Myocyte (in vitro differentiated cells): ENCODE measurements at places on chromosomes 5 and 9.

- no peak for DNase-seq
Measured at GRCh38 chr5:88678770-88679381, 204.1 kb downstream of the MEF2C start.

- peak; percentile 10 for DNase-seq
Measured at GRCh38 chr9:7265181-7265580, 507.4 kb downstream of the KDM4C start.

GRCh38 chr5:38036765-38037164 is 196.9 kb upstream of the GDNF start:
- no peak for DNase-seq

GRCh38 chr9:2764353-2764752 is 47.0 kb downstream of the KCNV2 start:
- DNase-seq, result peak; percentile 37

- no peak for DNase-seq
Measured at GRCh38 chr9:134768332-134768708, 112.3 kb upstream of the FCN2 start.

DNA sequence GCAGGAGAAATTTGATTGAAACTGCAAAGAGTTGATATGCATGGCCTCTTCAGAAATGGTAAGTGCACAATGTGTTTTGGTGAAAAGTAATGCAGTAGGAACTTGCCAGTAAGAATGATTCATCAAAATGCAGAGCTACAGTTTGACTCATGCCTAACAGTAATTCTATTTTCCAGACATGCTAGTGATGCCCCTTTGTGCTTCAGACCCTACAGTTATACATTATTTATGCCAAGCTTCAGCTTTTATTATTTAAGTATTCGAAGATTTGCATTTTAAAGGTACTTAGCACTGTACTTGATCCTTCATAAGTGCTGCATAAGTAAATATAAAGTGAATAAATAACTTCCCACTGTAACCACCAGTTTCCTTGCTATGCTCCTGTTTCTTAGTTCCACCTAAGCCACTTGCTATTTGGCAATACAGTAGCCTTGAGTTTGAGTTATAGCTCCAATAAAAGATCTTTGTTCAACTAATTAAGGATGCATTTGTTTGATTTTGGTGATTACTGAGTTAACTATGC is 3.6 kb upstream of the SPATA31E1 start:
- peak; percentile 24 for DNase-seq

DNA sequence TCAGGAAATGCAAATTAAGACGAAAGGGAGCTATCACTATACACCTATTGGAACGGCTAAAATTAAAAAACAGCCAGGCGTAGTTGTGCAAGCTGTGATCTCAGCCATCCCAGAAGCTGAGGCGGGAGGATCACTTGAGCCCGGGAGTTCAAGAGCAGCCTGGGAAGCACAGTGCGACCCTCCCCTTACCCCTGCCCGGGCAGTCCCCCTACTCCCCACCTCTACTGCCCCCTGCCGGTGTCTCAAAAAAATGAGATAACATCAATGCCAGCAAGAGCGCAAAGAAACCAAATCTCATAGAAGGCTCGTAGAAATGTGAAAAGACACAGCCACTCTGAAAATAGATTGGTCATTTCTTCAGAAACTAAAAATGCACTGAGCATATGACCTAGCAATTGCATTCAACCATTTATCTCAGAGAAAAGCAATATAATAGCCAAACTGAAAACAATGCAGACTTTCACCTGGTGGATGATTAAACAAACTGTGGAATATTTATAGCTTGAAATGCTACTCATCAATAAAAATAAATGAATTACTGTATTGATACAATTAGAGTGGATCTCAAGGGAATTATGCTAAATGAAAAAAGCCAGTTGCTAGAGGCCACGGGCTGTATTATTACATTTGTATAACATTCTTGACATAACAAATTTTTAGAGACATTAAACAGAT is 20.6 kb downstream of the OR2V2 start:
- no peak for DNase-seq

DNA sequence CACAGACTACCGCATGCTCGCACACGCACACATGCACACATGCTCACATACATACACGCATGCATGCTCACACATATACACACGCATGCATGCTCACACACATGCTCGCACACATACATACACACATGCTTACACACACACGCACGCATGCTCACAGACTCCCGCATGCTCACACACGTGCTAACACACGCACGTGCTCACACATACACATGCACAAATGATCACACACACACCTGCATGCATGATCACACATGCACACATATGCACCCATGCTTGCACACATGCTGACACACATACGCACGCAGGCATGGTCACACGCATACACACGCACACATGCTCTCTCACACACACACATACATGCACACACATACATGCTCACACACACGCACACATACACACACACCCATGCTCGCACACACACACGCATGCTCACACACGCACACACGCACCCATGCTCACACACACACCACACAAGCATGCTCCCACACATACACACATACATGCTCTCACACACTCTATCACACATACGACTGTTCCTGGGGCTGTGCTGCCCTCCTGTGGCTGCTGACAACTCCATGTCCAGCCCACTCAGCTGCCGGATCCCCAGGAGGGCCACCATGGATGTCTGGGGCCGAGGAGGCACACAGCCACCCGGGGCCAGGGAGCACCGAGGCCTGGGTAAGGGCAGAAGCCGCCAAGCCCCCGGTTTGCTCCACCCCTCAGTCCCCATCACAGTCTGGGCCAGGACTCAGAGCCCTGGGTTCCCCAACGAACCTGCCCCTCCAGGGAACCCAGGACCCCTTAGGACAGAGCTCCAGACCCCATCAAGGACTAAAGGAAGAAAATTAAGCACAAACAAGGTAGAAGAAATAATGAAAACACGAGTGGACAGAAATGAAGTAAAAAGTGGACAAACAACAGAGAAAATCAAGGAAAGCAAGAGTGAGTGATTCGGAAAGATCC is 31.4 kb upstream of the EGFL7 start:
- peak; percentile 80 for DNase-seq

DNA sequence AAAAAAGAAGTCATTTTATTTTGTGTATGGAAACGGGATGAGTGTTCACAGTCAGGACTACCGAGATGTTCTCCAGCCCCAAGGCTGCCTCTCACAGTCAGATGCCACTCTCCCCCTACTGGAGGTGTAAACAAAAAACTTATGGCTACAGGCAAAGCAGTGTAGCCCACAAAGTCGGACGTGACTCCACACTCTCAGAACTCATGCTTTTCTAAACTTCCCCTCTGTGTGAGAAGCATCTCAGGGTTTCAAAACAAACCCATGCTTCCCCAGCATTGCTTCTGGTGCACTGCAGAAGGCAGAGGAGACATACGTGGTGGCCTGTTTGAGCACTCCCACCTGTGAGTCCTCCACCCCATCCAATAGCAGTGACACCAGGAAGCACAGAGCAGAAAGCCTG is 580.3 kb downstream of the BNC2 start:
- DNase-seq, result no peak

DNA sequence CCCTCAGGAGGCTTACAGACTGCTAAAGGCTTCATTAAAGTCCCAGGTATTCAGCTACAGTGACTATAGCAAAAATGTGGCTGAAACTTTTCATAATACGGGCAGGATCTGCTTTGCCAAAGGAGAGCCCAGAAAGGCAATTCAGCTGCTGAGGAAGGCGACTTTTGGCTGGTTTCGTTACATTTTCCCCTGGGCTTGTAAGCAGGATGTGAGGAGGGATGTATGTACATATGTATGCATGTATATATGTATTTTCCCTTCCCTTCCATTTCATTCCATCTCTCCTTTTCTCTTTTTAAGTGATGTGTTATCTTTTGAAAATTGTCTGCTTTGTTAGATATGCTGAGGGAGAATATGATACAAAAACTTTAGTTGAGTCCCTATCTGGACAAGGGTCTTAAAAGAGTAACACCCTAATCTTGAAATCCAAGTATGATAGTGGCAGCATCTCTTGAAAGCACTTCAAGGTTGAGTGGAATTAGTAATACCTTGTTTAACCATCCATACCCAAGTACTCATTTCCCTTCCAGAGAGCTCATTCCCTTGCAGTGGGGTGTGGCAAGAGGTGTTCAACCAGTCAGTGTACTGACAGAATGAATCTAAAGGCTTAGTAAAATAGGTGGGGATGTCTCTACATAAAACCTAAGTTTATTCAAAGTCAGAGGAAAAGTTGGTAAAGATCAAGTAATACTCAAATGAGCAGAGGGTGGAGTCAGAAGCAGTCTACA is 28.7 kb downstream of the RAD1 start:
- DNase-seq, result no peak

GRCh38 chr5:115621365-115621900 is 4.4 kb downstream of the TMED7 start:
- no peak for DNase-seq

DNA sequence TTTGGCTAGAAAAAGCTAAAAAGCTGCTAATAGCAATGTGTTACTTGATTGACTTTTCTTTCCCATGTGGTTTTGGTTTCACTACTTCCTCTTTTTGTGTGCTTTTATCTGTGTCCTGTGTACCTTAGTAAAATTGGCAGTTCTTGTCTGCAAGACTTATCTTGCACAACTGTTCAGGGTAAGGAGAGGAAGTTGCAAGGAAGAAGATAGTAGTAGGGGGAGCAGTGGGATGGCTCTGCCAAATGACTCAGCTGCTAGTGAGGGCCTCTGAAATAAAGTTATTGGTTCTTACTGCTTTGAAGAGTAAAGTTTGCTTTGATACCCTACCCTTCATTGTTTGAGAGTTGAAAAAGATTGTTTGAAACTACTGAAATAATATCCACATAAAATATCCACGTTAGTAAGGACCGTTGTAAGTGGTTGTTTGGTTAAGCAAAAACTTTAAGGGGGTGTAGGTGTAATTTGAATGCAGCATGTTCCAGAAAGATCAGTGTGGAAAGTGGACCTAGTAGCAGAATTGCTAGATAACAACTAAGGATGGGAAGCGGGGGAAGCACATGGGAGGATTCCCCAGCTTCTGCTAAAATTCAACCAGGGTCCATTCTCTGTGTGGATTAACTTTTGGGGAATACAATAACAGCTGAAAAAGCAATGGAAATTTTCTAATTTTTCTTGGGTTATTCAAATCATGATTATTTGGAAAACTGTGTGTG is 123.5 kb downstream of the SCAMP1 start:
- no peak for DNase-seq

- no peak for DNase-seq
Measured at GRCh38 chr5:22779499-22779898, 73.6 kb downstream of the CDH12 start.

DNA sequence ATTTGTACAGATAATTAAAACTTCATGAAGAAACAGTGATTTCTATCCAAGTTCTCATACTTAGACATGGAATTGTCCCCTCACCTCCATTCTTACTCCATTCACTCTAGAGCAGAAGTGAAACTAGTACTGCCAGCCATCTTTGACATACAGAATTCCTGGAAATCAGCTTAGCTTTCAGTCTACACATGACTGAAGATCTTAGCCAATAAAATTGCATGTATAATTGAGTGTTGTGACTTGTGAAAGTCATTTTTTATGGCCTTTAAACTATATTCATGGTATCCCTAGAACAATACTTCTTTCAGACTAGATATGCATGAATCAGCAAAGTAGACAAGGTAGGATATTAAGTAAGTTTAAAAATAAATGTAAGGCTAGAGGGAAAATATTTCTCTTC is 705.2 kb upstream of the ZNF608 start:
- DNase-seq, result no peak

DNA sequence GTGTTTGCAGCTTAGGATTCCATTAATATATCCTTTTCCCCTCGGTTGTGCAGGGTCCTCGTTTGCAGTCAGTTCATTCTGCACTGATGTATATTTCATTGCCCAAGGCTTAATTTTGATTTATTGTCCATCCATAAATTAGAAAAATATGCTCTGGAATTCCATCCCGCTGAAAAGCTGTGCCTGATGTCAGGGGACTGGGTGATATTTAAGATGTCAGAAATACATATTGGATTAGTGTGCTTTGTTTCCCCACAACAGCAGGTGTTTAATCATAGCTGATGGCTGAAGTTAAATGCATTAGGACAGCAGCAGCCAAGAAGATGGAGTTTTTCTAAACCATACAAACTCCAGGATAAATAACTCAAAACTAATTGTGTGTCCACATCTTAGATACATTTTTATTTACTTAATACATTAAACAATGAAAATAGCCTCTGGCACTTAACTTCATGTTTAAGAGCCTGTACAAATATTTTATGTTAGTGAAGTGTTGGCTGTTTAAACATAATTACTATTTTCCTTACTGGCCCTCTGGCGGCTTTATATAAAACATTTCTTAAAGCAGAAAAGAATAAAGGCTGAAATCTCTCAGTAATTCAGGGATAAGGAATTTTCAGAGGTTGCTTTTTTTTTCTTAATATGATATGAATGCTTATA is 170.4 kb upstream of the TBCA start:
- DNase-seq, result peak; percentile 59

DNA sequence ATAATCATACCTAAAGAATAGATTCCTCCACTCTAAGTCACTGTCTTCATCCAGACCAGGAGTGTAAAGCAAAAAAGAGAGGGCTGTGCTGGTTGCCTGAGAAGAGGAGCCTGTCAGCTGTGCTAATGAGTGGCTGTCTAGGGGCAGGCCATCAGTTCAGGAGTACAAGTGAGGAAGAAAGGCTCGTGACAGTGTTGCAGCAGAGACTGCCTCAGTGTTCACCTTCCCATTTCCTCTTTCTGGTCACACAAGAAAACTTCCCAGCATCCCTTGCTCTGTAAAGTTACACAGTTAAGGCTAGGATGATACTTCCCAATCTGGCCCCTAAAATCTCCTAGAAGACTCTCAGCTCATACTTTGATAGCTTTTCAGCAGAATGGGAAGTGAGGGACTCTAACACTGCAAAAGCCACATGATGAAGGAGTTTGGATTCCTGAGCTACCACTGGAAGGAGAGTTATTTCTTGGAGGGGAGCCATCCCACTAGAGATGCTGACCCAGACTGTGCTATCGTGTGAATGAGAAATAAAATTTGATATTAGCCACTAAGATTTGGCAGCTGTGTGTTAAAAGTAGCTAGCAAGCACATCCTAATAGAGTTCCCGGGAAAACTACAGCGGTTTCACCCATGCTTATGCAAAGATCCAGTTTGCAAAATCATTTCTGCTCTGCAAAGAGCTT is 67.1 kb downstream of the ADAMTS12 start:
- peak; percentile 97 for DNase-seq

DNA sequence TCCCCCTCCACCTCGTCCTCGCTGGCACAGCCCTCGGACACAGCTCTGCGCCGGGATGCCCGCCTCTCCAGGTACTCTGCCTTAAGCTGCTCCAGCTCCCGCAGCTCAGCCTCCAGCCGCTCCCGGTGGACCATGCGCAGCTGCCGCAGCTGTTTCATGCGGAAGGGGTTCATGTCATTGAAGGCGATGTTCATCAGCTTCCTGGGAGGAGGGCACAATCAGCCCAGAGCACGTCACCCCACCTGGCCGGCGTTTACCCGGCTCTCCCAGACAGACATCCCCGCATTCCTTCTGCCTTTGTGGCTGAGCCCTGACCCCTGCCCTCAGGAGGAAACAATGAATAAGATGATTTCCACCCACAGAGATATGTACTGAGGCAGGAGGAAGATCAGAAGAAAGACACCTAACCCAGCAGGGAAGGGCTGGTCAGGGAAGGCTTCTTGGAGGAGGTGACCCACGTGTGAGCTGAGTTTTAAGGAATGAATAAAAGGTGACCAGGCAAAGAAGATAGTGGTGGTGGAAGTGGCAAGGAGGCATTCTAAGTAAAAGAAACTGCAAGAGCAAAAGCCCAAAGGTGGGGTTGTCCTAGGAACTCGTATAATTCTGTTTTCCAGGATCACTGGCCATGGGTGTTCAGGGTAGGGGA is 7.1 kb upstream of the CORO2A start:
- no peak for DNase-seq
